Stimulated activated CD4-positive, alpha-beta T cell treated with anti-CD3 and anti-CD28 coated beads, TNF-alpha, amount 100 ng/mL, for 1 hour (primary cell): ENCODE measurements at places on chromosomes 2 and 18.

- no peak for DNase-seq
These were observed 4.1 kb downstream of the RHBDD1 start for GRCh38 chr2:226839951-226840350.

GRCh38 chr18:47936952-47937351, 6.5 kb upstream of the SMAD2 start:
- DNase-seq: no peak

GRCh38 chr2:222169346-222169745, 129.5 kb downstream of the PAX3 start:
- no peak for DNase-seq

GRCh38 chr2:232053777-232054176, 92.3 kb downstream of the DIS3L2 start:
- no peak for DNase-seq

- no peak for DNase-seq
These were observed 108.4 kb upstream of the CDC42EP3 start for GRCh38 chr2:37779611-37780386.
